ENCODE measurements at places on chromosomes 3 and 15.

- no peak for DNase-seq
These were observed 225.6 kb downstream of the RBMS3 start for GRCh38 chr3:29506502-29506901.

DNA sequence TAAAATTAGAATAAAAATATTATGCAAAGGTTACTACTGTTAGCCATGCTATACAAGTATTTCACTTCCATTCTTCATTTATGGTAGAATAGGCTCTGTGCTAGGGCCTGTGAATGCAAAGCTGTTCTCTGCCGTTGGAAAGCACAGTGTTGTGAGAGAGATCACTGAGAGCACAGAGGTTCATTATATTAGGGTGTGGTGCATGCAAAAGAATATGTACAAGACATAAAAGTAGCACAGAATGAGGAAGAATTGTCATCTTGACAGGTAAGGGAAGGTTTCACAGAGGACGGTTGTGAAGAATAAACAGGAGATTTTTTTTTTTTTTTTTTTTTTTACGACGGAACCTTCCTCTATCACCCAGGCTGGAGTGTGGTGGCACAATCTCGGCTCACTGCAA is 25.2 kb upstream of the FNDC3B start:
- no peak for DNase-seq

DNA sequence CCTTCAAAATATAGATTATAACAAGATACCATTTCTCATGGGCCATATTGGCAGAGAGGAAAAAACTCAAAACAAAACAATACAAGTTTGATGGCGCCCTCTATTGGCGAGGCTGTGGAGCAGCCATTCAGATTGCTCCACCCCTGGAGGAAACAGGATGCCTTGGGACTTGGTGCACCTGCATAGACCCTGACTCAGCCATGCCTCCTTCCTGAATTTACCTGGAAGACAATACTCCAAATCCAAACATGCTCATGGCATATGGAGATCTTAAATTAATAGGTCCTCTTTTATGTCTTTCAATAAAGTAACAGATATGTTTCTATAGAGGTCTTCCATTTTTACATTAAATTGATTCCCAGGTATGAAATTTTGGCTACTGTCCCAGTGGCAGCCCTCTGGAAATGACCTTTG is 90.0 kb downstream of the APBA2 start:
- DNase-seq: peak; percentile 83

GRCh38 chr15:81031203-81031602 is 30.5 kb downstream of the TLNRD1 start:
- DNase-seq: no peak

GRCh38 chr15:27744641-27745040 is 354.5 kb downstream of the OCA2 start:
- no peak for DNase-seq

GRCh38 chr15:86300390-86301125 is 220.9 kb downstream of the AGBL1 start:
- no peak for DNase-seq

- no peak for DNase-seq
These were observed 182.5 kb downstream of the OPA1 start for GRCh38 chr3:193775421-193776077.

DNA sequence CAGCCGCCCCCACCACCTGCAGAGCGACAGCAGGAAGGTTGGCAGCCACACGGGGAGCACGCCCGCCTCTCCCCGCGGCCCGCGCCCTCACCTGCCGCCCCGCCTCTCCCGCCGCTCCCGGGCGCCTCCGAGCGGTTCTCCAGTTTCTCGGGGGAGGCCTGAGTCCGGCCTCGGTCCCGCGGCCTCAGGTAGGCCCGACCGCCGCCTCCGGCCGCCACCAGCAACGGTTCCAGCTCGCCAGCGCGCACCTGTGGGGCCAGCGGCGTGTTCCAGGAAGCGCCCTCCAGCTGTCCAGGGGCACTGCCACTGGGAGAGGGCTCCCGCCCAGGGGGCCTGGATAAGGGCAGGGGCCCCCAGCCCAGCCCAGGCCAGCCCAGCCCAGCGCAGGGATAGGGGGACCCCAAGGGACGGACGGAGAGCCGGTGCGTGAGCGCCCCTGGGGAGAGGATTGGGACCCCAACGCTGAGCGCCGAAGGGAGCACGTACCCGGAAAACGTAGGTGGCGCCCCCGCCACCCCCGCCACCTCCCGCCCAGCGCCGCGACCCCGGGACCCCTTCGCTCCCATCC is 2.2 kb downstream of the LTK start:
- no peak for DNase-seq

- DNase-seq: no peak
These were observed 1.2 kb upstream of the LRRC15 start for GRCh38 chr3:194370753-194371152.

- DNase-seq: no peak
These were observed 16.3 kb downstream of the SV2B start for GRCh38 chr15:91116113-91117067.

DNA sequence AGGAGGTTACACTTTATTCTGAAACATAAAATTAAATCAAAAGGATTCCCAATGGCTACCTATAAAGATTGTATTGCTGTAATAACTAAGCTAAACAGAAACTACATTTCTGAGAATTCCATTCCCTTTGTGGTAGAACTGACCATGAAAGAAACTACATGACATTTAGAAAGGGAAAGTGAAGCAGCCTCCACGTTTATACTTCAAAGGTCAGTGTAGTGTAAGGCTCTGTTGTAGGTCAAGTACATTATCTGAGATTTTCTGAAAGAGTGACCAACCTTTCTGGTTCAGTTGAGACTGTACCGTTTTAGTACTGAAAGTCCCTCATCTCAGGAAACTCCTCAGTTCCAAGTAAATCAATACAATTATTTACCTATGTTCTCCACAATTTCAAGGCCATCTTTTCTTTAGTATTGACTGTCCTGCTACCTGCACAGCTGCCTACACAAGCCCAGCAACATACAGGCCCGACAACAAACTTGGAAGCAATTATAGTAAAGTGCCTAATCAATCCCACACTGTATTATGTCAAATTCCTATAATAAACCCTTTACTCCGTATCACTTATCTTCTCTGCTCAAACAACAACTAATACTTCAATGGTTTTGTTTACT is 343.0 kb downstream of the PLOD2 start:
- no peak for DNase-seq

DNA sequence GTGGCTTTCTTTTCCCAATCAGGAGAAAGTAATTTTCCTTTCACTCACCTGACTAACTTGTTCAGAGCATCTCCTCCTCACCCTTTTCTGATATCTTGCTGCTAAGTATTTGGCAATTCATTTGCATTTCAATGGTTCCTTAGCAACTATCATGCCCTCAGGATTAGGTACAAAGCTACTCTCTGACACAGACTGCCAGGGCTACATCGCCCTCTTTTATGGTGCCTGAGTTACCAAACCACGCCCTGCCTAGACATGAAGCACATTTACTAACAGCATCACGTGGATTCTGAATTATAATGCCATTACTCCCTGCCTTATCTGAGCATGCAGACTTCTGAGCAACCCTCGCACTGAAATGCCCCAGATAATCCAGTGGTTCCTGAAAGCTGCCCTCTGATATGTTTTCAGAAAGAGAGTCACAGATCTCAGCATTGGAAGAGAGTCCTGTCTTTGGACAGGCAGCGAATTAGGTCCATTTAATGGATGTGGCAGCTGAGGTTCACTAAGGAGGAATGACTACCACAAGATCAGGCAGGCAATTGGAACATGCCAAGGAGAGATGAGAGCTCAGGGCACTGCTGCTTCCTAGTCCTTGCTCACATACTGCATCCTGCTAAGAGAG is 14.5 kb downstream of the EPHB1 start:
- DNase-seq: no peak

GRCh38 chr15:83030021-83030420 is 18.6 kb upstream of the C15orf40 start:
- no peak for DNase-seq

DNA sequence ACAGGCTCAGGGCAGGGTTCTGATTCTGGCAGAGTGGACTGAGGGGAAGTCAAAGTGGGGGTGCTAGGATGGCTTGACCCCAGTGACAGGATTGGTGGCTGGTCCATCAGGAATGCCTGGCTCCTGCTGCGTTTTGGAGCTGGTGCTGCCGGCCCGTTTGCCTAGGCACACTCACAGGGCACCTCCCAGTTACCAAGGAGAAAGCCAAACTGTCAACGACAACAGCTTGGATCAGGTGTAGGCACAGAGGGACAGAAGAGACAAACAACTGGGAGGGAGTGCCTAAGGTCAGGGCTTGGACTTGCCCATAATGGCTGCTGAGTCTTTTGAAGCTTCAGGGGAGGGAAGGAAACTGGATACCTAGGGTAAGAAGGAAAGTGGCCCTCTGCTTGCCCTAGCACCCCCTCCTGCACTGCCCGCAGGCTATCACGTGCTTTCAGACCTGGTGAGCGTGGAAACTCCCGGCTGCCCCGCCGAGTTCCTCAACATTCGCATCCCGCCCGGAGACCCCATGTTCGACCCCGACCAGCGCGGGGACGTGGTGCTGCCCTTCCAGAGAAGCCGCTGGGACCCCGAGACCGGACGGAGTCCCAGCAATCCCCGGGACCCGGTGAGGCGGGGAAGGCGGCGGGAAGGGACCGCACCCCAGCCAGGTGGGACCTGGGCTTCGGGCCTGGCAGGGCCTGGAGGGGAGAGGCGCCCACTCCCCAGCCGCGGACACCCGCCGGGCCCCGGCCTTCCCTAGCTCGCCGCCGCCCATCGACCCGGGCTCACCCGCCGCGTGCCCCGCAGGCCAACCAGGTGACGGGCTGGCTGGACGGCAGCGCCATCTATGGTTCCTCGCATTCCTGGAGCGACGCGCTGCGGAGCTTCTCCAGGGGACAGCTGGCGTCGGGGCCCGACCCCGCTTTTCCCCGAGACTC is 5.1 kb downstream of the DUOX1 start:
- peak; percentile 31 for DNase-seq

DNA sequence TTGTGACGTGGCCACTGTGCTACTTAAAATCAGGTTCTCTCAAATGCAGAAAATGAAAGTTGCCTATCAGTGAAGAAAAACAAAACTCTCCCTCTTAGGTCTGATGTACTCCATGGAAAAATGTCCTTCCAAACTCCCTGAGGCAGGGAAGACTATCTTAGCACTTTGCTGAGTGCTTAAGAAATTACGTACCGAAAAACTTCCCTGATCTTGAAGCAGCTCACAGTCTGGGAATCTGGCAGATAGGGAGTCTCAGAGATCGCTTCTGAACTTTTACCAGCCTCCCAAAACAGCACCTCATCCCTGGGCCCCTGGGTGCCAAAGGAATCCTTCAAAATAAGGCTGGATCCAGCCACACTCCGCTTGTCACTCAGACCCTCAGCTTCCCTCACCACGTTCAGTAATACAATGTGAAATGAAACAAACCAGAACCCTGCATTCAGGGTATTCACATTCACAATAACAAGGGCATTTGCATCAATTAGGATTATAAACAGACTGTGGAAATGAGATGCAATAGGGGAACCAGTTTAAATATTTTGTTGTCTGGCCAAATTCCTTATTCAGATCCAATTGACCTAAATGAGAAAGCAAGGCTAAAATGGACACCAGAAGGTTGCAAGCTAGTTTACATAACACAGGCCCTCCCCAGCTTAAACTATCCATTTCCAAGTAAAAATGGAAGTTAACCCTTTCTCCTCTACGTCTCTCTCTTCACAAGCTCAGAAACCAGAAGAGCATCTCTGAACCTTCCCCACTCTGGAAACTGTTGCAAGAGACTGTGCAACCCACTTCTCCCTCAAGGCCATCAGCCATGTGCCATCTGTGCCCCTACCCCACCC is 20.9 kb downstream of the OSBPL10 start:
- no peak for DNase-seq

DNA sequence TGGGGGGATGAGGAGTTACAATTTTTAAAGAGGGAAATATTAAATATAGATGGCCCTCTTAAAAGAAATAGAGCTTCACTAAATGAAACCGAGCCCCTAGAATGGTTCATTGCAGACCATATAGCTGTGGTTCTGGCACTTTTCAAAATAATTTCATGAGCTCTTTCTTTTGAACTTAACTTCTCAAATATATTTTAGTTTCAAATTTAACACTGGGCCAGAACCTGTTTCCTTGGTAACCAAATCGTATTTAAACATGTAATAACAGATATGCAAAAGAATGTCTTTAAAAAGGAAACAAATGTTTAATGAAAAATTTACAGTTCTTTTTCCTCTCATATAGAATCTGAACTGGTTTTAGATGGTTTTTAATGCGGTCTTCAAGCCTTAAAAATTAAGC is 20.1 kb downstream of the ZBTB38 start:
- DNase-seq: no peak

GRCh38 chr3:53845103-53845880 is 927 bp downstream of the CHDH start:
- no peak for DNase-seq

GRCh38 chr3:165642761-165643420 is 194.3 kb downstream of the BCHE start:
- DNase-seq: no peak

GRCh38 chr3:45631486-45631885 is 36.9 kb downstream of the LIMD1 start:
- DNase-seq: no peak

DNA sequence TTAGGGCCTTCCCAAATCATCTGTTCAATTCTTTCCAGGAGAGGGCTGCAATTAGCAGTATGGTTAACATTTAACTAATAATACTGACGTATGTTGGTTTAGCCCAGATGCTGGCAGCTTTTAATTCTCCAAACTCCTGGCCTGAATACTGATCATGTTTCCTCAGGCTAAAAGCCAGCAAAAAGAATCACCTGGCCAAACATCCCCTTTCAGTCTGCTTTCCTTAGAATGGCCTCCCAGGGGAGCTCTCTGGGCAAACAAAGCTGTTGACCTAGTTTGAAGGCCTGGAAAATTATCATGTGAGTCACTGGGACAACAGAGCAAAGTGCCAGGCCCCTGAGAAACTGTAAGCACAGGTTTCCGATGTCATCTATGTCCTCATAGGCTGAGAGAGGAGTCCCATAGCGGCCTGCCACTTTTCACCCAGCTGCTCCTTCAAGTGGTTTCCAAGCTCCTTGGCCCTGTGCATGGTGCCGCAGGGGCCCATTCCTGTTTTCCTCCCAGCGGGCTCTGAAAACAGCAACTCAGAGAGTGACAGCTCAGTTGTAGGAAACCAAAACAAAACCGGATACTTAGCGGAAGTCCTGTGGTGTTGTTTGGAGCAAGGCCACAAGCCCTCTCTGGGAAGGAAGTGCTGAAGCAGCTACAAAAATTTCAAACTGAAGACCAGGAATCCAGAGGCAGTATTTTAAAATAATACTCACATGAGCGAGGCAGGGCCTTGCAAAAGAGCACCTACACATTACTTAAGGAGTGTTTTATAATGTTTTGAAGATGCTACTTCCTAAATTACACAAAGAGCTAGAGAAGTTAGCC is 36.5 kb upstream of the RAB11A start:
- DNase-seq: peak; percentile 55
